ENCODE measurements at places on chromosomes 7 and 10.

DNA sequence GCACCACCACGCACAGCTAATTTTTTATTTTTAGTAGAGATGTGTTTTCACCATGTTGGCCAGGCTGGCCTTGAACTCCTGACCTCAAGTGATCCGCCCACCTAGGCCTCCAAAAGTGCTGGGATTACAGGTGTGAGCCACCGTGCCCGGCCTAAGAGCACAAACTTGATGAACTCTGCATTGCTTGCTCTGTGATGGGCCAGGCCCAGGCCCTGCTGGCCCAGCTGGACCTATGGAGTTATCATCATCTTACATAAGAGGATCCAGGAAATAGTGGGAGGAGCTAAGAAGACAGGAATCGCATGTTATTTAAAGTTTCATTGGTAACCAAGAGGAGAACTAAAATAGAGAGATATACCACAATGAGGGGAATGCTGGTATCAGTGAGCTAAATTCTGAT, 86.9 kb downstream of the DAGLB start:
- DNase-seq: no peak

- DNase-seq: no peak
Measured at GRCh38 chr7:33334349-33334748, 205.0 kb downstream of the BBS9 start.

DNA sequence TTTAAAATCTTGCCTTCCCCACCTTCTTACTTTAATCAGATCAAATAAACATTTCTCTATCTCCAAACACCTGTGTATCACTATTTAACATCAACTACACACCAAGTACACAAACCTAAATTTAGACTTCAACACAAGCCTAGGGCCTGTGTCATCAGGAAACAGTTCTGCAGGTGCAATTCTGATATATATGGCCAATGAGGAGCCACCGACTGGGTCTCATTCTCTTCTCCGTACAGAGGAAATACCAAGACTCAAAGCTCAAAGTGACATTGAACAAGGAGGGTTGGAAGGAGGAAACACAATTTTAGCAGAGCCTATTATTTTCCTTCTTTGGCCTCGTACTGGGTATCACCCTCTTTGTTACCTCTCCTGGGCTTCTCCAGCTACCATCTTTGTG, 152.6 kb upstream of the PRR15 start:
- no peak for DNase-seq

- DNase-seq: no peak
Measured at GRCh38 chr7:70772891-70773290, 359.1 kb upstream of the GALNT17 start.

DNA sequence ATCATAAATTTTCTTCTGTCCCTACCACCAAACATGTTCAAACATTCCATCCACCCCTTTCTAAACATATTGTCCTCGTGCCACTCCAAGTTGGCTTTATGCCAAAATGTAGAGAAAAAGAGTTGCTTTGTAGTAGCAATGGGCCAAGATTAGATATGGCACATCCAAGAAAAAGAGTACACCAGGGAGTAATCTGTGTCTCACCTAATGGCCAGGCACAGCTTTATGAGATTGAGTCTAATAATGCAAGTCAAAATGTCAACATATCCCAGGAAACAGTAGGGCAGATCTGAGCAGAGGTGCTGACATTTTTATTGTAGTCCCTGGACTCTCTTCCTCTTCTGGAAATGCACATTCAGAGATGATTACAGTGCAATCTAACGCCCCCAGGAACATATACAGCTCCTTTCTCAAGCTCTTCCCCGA, 5.7 kb upstream of the OR6V1 start:
- no peak for DNase-seq

DNA sequence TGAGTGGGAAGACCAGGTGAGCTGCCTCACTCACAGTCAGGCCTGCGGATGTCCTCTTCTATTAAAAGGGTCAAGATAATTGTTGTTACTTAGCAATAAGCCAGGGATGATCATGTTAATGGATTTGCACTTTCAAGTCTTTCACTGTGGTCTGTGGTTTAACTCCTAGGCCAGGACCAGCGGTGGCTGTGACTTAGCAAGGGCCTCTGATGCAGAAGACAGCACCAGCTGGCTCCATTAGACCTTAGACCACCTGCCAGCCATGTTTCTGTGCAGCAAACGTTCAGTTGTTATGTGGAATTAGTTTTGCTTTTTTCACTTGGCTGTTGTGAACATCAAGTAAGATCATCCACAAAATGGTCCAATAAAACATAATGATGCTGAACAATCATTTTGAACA, 537.3 kb downstream of the TNS3 start:
- no peak for DNase-seq

DNA sequence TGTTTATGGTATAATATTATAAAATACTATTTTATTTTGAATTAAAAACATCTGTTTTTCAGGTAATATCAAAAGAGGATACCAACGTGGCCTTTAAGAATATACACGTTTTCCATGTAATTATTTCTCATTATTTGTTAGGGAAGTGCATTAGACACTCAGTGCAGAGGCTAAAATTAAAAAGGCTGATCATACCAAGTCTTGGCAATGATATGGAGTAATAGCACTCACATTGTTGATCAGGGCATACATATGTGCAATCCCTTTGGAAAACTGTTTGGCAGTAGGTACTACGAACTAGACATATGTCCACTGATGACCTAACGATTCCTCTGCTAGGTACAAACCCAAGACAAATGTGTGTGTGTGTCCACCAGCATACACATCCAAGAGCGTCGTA, 20.7 kb upstream of the VIPR2 start:
- DNase-seq: no peak

DNA sequence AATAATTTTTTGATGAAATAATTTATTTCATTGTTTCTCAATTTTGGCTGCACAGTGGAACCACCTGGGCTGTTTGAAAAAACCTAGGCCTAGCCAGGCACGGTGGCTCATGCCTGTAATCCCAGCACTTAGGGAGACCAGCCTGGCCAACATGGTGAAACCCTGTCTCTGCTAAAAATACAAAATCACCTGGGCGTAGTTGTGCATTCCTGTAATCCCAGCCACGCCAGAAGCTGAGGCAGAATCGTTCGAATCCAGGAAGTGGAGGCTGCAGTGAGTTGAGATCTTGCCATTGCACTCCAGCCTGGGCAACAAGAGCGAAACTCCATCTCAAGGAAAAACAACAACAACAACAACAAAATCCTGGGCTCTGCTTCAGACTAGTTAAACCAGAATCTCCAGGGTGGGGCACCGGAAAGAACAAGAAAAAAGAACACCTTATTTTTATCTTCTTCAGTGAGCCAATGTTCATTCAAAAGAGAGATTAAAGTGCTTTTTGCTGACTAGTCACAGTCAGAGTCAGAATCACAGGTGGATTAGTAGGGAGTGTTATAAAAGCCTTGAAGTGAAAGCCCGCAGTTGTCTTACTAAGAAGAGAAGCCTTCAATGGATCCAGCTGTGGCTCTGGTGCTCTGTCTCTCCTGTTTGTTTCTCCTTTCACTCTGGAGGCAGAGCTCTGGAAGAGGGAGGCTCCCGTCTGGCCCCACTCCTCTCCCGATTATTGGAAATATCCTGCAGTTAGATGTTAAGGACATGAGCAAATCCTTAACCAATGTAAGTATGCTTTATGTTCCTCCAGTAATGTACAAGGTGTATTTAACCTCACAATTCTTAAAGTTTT, at the start of gene CYP2C18:
Gene CYP2C18 (plus strand): TSS at position 516 of the 841 bp plus-strand sequence. CDS start 91 bp downstream, at position 607.
- no peak for DNase-seq

DNA sequence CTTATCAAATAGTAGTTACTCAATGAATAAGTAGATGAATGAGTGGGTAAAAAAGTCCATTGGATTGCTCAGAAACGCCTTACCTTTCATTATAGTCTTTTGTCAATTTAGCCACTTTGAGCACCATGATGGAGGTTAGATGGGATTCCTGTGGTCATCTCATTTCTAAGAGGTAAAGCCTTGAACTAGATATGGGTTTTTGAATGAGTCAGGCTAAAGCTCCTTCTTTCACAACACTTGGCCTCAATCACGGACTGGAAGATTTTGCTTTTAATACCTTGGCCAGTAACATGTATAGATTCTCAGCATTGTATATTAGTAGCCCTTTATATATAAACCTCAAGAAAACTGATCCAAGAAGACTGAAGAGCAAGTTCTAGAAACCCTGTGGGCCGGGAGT, 99.7 kb upstream of the CCDC6 start:
- DNase-seq: peak; percentile 20

GRCh38 chr7:17098515-17098914, 199.9 kb upstream of the AHR start:
- no peak for DNase-seq
